ENCODE measurements at places on chromosomes 7 and 10.
A peak's percentile ranks its signal among the peaks of the same experiment; 100 is the strongest.

DNA sequence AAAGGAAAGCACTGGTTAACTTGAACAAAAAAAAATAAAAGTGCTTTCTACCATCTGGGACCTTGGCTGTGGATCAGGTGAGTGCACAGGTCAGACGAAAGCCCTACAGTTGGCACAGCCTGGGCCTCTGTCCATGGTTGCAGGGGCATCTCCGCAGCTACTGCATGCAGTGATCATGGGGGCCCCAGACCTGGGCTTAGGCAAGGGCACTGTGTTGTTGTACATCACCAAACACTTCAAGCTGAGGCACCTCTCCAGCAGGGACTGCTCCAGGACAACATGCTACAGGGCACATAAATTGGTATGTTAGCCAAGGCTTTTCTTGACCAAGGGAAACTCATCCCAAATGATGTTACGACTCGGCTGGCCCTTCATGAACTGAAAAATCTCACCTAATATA, 23.5 kb downstream of the KLHL7 start:
- no peak for DNase-seq

GRCh38 chr10:107487284-107487683, 322.8 kb upstream of the SORCS1 start:
- DNase-seq: no peak

DNA sequence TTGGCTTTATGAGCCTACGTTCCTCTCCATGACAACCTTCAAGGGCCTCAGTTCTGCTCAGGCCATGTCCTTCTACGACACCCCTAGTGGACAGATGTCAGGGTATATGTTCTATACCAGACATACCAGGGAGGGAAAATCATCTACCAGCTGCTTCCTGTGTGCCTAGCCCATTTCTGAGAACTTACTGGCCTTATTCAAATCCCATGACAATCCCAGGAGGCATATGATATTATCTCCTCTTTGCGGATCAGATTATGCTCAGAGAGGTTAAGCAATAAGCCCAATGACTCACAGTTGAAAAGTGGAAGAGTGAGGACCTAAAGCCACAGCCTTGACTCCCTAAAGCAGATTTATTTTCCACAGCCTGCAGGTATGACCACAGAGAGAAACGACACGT, 139.3 kb downstream of the GLI3 start:
- peak; percentile 91 for DNase-seq

- no peak for DNase-seq
Observed at GRCh38 chr10:88256886-88257285, 326.2 kb downstream of the RNLS start.

GRCh38 chr7:142746264-142746663, 3.0 kb upstream of the PRSS1 start:
- no peak for DNase-seq

GRCh38 chr7:117824592-117824991, 48.6 kb downstream of the CTTNBP2 start:
- no peak for DNase-seq

DNA sequence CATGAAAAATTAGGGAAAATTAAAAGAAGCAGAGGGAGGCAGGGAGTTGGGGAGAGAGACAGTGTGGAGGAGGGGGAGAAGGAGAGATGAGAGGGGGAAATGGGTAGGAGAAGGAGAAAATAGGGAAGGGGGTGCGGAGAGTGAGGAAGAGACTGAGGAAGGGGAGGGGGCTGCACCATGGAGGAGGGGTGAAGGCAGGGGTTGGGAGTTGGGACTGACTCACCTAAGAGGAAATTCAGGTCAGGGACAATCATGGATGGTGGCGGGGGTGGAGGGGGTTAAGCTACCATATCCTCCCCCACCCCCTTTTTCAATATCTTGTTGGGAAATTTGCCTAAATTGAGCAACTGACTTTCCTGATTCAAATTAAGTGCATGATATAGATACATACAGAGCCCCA, 8.0 kb downstream of the GRK5 start:
- DNase-seq: no peak
